Upper lobe of right lung (tissue), 1 donor: ENCODE measurements at places on chromosomes 11 and 22. TPM values are rescaled to one million over a fixed set of nuclear protein-coding genes. Genes with fewer than 3 reads are reported as not detected.

KCNJ1 gene
- 0.23 TPM for total RNA-seq

SEC14L2 gene
- total RNA-seq: 7.1 TPM

MS4A6E gene
- total RNA-seq: not detected

- DNase-seq: no peak
Measured at GRCh38 chr11:75453916-75454655, 21.1 kb upstream of the KLHL35 start.

DNA sequence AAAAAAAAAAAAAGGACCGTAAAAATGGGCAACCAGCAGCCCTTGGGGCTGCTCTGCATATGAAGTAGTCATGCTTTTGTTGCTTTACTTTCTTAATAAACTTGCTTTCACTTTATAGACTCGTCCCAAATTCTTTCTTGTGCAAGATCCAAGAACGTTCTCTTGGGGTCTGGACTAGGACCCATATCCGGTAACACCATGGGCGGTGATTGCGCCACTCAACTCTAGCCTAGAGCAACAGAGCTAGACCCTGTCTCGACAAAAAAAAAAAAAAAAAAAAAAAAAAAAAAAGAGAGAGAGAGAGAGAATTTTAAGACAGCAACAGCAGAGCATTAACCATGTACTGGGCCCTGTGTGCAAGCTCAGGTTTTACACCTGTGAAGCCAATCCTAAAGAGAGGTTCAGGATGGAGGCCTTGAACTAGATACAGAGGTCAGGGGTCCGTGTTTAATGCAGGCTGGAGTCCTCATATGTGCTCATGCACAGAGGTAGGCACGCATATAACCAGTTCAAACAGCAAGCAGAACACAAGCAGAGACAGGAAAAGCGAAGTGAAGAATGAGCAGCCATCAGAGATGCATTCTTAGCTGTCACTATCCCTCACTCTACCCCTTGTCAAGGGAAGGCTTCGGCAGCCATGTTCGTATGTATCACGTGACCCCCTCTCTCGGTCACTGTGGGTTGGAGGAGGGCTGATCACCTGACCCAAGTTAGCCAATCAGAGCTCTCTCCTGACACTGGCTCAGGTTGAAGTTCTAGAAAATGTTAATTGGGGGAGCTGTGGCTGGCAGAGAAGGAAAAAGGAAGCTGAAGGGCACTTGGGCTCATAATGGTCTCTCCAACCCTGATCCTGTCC is 16.7 kb upstream of the SYT12 start:
- DNase-seq: no peak

- no peak for DNase-seq
Measured at GRCh38 chr11:86274503-86274902, 27.5 kb upstream of the HIKESHI start.

- DNase-seq: peak; percentile 74
Measured at GRCh38 chr11:86068138-86068871, 579 bp downstream of the PICALM start.

- no peak for DNase-seq
Measured at GRCh38 chr11:70233511-70233934, 30.4 kb downstream of the FADD start.

DNA sequence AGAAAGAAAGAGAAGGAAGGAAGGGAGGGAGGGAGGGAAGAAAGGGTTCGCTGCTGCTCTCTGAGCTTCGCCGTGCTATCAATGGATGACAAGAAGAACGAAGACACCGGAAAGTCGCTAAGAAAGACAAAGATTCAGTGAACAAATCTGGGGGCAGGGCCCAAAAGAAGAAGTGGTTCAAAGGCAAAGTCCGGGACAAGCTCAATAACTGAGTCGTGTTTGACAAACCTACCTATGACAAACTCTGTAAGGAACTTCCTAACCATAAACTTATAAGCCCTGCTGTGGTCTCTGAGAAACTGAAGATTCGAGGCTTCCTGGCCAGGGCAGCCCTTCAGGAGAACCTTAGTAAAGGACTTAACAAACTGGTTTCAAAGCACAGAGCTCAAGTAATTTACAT is 2.9 kb upstream of the TTLL1 start:
- no peak for DNase-seq

GRCh38 chr22:39486951-39487825 is 14.9 kb upstream of the MIEF1 start:
- DNase-seq: peak; percentile 64
